ENCODE measurements at places on chromosomes 5 and 9.

DNA sequence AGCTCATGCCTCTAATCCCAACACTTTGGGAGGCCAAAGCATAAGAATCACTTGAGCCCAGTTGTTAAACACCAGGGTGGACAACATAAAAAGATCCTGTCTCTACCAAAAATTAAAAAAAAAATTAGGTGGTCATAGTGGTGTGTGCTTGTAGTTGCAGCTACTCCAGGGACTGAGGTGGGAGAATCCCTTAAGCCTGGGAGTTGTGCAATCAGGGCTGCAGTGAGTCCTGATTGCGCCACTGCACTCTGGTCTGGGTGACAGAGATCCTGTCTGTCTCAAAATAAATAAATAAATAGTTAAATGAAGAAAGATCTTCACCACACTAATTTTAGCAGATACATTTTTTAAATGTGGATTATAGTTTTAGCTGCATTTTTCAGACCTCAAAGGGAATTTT, 433.2 kb downstream of the MAT2B start:
- DNase-seq = peak; percentile 64

- DNase-seq = peak; percentile 63
Observed at GRCh38 chr5:174311531-174312269, 266.2 kb downstream of the NSG2 start.

DNA sequence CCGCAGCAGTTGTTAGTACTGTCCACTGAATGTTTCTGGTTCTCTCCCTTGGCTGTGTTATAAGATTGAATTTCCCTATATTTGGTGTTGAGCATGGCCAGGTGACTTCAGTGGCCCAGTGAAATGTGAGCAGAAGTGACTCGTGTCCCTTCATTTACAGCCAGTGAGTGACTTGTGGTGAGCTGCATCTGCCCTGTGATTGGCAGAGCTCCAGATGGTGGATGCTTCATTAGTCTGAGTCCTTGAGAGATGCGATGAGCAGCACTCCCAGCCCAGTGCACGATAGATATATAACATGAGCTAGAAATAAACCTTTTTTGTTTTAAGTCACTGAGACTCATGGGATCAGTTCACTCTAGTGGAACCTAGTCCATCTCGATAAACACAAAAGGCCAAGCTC, 19.3 kb downstream of the PCSK5 start:
- DNase-seq = no peak

DNA sequence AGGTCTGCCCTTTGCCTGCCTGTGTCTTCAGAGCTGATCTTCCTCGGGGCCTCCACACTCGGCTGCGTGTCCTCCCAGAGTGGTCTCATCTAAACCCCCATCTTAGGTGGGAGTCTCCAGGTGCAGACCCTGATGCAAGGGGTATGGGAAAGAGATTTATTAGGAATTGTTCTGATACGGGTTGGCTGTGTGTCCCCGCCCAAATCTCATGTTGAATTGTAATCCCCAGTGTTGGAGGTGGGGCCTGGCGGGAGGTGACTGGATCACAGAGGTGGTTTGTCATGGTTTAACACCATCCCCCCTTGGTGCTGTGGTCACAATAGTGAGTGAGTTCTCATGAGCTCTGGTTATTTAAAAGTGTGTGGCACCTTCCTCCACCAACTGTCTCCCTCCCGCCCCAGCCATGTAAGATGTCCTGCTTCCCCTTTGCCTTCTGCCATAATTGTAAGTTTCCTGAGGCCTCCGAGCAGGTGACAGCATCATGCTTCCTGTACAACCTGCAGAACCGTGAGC, 208.4 kb downstream of the AOPEP start:
- no peak for DNase-seq

DNA sequence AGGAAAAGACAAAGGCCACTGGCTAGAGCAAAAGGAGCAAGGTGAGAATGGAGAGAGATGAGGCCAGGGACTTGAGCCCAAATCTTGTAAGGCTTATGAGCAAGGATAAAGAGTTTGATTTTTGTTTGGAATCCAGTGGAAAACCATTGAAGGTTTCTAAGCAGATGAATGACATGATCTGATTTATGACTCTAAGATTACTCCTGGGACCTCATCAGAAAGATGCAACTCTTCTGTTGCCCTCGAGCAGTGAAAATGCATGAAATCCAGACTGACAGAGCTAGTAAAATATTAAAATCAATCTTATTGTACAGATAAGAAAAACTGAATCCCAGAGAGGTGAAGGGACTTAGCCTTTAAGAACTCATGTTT, 677 bp downstream of the MFAP3 start:
- no peak for DNase-seq

GRCh38 chr5:1255081-1255561, 29.9 kb downstream of the SLC6A18 start:
- no peak for DNase-seq

DNA sequence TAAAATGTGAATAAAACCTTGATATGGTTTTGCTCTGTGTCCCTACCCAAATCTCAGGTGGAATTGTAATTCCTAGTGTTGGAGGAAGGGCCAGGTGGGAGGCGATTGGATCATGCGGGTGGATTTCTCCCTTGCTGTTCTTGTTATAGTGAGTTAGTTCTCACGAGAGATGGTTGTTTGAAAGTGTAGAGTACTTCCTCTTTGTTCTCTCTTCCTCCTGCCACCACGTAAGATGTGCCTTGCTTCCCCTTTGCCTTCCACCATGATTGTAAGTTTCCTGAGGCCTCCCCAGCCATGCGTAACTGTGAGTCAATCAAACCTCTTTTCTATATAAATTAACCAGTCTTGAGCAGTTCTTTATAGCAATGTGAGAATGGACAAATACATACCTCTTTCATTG, 34.9 kb downstream of the TARS1 start:
- peak; percentile 11 for DNase-seq

DNA sequence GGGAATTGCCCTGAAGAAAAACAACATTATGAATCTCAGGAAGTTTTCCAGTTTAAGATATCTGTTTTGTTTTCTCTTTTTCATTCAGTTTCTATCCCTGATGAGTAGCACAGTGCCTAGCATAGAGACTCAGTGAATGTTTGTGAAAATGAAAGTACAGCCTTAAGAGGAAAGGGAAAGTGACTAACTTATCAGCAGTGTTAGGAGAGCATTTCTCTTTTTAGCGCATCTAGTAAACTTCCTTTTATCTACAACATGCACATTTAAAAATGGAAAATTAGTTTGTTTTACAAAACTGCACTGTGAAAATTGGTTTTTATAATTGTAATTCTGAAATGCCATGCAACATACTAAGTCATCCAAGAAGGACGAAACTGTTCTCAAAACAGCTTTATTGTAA, 110.8 kb downstream of the SMARCA2 start:
- DNase-seq = peak; percentile 40

DNA sequence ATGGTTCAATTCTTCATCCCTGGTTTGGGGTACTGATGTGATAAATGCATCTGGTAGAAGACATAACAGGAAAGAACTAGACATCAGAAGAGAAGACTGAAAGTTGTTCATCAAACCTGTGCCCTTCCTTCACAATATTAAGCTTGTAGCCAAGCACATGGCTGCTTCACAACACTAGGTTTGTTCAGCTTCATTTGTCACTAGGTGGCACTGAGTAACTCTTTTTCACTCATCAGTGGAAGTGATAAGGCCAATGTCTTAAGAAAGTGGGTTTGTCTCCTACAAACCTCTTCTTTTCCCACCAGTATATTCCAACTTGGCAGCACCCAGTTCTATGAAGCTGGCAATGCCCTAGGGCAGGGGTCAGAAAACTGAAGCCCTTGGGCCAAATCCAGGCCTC, 26.9 kb downstream of the ZNF484 start:
- DNase-seq = no peak

GRCh38 chr9:133505901-133506652, 18.7 kb downstream of the MYMK start:
- no peak for DNase-seq

DNA sequence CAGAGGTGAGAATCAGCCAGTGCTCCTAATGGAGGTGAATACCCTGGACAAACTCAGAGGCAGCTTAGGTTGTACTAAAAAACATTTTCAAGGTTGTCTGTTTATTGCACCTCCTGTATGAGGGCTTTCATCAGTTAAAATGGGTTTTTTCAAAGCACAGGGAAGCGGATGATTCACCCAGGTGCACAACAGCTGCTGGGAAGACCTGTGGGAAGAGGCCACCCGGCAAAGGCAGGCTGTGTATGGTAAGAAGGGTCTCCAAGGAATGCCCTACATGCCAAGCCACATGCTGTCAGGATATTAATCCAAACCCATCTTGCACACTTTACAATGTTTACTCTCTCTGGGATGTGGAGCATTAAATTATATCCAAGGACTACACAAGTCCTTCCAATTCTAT, 14.7 kb downstream of the SIL1 start:
- DNase-seq = no peak

DNA sequence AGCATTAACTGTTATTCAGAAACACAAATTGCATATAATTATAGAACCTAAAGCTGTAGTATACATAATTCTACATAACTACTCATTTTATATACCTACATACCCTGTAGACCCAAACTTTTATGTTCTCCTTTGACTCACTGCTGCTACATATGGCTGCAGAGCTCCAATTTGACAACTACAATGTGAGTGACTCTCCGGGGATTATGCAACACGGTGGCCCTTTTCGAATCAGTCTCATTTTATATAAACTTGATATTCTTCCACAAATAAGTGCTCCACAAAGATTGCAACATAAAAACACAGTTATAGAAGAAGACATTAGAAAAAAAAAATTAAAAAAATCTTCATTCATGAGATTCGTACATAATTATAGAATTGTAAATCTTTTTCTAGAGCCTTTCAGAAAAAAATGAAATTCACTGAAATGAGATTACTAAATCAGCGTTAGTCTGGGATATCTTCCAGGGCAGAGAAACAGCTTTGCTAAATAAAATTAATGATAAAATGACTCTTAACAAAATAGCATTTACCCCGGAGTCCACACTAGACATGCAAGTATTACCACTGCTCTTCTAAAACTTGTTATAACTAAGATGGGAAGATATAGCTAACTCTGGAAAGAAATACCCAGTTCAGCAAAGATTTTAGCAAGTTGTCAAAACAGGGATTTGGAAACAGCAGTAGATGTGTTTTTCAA, 52.6 kb downstream of the SRFBP1 start:
- DNase-seq = no peak

DNA sequence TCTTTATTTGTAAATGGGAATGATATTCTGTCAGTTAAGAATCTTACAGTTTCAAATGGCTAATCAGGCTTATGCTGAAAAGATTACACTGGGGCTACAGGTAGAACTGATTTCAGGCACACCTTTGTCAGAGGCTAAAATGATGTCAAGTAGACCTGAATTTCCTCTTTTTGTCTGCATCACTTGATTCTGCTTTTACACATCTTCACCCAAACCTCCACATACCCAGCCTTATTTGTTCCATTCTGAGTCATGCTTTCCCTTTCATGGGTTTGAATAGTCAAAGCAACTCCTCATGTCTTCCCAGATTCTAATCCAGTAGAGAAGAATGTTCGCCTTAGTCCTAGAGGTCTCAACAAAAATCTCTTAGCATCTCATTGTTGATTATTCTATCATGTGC, 156.4 kb downstream of the CWC27 start:
- DNase-seq = no peak

DNA sequence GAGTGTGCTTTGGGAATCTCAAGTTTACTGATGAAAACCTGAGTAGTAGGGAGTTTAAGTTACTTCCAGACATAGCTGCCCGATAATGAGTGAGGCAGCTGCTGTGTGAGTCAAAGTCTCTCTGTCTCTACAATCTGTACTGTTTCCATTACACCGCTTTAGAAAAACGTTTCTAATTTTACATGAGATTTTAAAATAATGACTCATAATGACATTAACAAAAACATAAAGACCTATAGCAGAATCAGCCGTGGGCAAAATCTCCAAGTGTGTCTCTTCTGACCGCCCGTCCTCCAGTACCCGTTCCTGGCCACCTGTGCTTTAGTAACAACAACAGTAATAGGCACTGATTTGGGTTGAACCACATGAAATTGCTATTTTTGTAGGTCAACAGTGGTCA, 69.6 kb upstream of the PRRC1 start:
- DNase-seq = no peak

GRCh38 chr9:83733739-83734138, 26.0 kb upstream of the UBQLN1 start:
- no peak for DNase-seq

DNA sequence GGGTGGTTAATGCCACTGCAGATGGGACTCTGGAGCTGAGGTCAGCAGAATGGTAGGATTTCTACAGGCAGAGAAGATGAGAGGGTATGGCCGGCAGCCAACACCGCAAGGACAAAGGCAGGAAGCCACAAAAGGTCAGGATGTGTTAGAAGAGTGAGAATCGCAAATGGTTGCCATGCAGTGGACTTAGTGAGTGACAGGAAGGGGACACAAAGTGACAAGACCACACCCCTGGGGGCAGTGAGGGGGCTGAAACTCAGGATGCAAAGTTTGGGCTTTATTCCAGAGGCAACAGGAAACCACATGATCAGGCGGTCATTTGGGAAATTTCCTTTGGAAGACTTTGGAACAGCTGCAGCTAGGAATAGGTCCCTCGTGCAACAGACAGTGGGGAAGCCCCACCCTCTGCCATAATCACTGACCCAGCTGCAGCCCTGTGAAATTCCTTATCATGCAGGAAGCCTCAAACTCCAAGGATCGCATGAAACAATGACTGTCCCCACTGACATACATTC, 14.2 kb upstream of the CCDC180 start:
- DNase-seq = no peak

DNA sequence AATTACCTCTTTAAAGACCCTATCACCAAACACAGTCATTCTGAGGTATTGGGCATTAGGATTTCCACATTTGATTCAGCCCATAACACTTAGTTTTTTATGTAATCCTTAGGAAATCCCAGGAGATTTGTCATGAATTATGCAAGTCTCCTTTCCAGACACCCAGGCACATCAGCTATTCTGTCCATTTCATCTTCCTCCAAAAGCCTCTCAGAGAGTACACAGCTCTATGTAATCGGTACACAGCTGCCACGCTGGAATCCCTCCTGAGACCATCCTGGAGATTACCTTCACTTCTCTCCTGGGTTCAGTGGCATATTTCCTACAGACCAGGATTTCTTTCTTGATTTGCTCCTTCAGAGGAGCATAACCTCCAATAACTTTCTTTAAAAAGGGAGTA, 2309.8 kb upstream of the WWC1 start:
- DNase-seq = no peak

GRCh38 chr5:86127696-86128095, 490.0 kb upstream of the COX7C start:
- no peak for DNase-seq

DNA sequence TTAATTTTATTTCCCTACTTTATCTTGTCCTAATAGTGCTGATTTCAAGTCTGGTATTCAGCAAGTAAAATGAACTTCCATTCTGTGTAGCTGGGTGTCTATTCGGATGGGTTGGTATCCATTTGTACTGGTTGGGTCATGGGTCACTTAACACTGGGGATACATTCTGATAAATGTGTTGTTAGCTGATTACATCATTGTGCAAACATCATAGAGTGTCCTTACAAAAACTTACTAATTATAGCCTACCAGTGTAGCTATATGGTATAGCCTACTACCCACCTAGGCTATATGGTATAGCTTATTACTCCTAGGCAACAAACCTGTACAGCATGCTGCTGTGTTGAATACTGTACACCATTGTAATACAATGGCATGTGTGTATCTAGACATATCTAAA, 1373.7 kb upstream of the DMAC1 start:
- no peak for DNase-seq

GRCh38 chr9:8447601-8448000, 648.0 kb upstream of the DMAC1 start:
- no peak for DNase-seq
